ENCODE measurements at places on chromosomes 4 and X.

DNA sequence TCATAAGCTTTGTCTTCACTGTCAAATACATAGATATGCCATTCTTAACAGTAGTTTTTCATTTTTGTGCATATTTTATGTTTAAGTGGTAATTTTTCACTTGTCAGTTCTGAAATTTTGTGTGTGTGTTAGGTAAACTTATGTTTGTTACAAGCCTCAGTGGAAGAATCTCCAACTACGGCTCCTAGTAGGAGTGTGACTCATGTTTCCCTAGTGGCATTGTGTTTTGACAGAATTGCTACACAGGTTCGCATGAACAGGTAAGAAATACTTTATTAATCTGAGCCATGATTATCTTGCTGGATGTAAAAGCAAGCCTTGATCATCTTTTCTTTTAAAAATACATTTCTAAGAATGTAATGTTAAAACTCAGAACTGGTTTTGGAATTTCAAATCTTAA lies 94.4 kb downstream of the BLTP1 start:
- no peak for DNase-seq

DNA sequence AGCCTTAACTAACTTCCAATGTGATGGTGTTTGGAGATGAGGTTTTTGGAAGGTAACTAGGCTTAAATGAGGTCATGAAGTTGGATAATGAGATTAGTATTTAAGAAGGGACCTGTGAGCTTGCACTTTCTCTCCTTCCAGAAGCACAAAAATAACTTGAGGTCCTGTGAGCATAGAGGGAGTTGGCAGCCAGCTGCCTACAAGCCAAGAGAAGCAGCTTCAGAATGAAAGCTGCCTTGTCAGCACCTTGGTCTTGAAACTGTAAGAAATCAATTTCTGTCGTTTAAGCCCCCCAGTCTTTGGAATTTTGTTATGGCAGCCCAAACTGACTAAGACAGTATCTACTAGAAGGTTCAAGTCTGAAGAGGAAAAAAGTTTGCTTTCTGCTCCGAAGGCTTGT lies 280.2 kb upstream of the GALNTL6 start:
- no peak for DNase-seq

GRCh38 chr4:186586205-186586604 lies 30.8 kb upstream of the MTNR1A start:
- no peak for DNase-seq

DNA sequence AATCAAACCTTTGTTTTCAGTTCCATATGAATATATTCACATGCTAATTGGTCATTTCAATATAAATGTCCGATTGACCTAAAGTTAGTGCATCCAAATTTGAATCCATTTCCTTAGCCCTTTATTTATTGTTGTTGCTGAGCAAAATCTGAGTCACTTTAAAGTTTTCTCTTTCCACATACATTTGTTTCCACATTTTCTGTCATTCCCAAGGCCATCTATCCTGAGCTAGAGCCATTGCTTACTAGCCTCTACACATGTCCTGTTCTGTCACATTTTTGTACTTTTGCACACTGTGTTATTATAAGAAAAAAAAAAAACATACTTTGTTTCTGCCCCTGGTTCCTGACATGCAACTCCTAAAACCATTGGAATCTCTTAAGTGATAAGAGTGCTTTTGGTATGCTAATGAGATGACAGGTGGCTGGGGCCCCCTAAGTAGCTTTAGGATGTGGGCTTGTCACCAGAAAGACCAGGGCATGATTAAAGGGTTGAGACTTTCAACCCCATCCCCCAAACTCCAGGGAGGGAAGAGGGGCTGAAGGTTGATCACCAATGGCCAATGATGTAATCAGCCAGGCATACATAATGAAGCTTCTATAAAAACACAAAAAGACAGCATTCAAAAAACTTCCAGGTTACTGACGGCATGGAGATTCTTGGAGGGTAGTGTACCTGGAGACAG lies 353.3 kb upstream of the MAGEB16 start:
- no peak for DNase-seq

GRCh38 chr4:125198916-125199315 lies 115.8 kb upstream of the FAT4 start:
- no peak for DNase-seq

GRCh38 chrX:44036336-44036735 lies 63.1 kb upstream of the NDP start:
- DNase-seq: no peak

- peak; percentile 92 for DNase-seq
Observed at GRCh38 chr4:38099908-38100407, 139.8 kb downstream of the PTTG2 start.

DNA sequence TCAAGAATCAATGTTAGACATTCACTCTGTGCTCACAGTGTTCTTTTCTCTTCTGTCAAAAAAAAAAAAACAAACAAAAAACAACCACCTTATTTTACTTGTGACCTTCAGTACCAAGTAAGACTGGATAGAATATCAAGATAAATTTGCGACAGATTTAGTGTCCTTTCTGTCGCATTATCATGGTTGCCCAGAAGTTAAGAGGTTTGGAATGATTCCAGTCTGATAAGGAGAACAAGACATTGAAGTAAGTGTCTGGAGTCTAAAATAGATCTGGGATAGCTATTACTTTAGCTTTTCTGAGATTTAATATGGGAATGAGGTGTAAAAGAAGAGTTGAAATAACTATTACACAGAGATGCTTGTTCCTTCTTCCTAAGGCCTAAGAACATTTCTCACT lies 31.7 kb downstream of the SNCA start:
- no peak for DNase-seq

GRCh38 chr4:123616951-123617461 lies 220.4 kb downstream of the SPRY1 start:
- DNase-seq: peak; percentile 35

GRCh38 chrX:46185923-46186810 lies 359.1 kb downstream of the ZNF674 start:
- no peak for DNase-seq

- no peak for DNase-seq
Observed at GRCh38 chr4:10492464-10492863, 35.2 kb upstream of the ZNF518B start.

Data from AG09309 (cell line).